Liver (tissue), 10 donors: ENCODE measurements at places on chromosomes 7 and 10. TPM values are rescaled to one million over a fixed set of nuclear protein-coding genes. Genes with fewer than 3 reads are reported as not detected.

DNA sequence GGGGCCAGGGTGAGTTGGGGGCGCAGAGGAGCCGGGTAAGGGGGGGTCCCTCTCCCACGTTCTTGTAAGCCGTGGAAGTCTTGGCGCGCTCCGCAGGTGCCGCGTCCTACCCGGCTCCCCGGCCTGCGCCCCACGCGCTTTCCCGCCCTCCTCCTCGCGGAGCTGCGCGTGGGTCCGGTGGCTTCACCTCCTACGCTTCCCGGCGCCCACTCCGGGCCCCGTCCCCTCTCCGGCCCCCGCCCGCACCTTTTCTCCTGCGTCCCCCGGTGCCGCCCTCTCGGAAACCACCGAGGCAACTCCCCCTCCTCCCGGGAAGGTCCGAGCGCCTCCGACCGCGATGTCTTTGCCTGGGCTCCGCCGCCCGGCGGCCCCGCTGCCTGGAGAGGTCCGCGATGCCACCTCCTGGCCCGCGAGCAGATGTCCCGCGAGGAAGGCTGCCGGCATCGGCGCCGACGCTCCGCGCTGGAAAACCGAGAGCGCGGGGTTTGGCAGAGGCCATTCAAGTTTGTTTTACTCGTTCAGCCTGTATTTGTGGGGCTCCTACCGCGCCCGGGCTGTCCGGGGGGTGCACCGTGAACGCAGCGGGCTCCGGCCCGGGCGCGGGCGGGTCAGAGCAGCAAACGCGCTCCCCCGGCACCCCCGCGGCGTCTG is 2.4 kb upstream of the NKX6-2 start:
- no peak for DNase-seq

DNA sequence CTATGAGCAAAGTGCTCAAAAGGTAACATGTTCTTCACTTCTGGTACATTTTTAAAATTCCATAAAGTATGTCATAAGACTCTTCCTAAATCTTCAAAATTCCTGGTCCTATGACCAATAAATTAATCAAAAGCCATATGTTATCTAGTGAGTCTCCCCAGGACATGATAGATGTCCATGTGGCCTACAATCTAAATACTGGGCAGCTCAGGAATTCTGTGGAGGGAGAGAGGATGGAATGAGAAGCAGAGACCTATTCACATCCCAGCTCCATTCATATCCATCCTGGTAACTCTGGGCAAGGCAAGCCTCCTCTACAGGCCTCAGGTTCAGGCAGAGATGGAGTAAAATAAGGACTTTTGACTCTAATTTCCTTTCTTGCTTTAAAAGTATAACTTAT is 224.8 kb downstream of the MTERF1 start:
- no peak for DNase-seq

DNA sequence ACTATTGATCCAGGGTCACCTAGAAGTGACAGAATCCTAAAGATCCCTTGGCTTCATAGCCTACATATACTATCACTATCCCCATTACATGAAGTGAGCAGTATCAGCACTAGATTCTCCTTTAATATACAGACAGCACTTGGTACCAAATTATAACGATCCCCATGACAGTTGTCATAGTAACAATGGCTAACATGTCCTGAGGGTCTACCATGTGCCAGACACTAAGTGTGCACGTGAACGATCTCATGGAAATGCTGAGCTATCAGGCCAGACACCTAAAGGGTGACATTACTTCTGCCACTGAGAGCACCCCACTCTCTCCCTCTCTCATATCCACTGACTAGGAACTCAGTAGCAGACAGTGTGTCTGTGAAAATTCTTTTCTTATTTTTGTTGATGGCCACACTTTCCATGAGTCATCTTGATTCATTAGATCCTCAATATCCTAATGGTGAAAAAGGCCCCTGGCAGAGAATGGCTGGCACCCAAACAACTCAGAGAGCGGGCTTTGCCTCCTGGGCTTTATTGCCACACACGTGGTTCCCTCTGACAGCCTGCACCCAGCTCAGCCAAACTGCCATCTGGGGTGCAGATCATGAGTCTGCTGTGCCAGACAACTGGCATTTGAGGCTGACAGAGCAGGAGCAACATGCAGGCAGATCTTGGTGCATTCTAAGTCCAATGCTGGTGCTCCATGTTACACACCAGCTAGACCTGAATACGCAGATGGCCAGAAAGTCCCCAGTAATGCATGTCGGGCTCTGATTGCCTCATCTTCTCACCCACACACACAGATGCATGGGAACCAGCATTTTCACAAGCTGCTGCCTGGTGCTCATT is 176.3 kb downstream of the DGKI start:
- DNase-seq: no peak

The CCDC3 gene
- total RNA-seq: 6.6 TPM

DNA sequence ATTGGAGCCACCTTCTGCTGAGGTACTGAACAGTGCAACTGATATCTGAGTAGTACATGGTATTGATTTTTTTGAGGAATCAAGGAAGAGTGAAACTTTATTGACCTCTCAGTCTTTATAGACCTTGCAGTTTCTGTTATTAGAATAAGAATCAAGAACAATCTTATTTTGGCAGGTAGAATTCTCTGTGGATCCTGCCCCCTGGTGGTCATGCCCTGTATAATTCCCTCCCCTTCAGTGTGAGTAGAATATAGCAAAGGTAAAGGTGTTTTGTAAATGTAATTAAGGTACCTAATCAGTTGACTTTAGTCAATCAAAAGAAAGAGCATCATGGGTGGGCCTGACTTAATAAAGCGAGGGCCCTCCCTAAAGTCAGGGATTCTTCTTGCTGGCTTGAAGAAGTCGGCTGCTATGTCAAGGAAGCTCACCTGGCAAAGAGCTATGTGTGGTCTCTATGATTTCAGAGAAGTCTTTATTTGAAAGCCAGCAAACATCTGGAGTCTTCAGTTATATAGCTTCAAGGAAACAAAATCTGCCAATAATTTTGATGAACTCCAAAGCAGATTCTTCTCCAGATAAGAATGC is 142.8 kb downstream of the LSM5 start:
- DNase-seq: no peak

DNA sequence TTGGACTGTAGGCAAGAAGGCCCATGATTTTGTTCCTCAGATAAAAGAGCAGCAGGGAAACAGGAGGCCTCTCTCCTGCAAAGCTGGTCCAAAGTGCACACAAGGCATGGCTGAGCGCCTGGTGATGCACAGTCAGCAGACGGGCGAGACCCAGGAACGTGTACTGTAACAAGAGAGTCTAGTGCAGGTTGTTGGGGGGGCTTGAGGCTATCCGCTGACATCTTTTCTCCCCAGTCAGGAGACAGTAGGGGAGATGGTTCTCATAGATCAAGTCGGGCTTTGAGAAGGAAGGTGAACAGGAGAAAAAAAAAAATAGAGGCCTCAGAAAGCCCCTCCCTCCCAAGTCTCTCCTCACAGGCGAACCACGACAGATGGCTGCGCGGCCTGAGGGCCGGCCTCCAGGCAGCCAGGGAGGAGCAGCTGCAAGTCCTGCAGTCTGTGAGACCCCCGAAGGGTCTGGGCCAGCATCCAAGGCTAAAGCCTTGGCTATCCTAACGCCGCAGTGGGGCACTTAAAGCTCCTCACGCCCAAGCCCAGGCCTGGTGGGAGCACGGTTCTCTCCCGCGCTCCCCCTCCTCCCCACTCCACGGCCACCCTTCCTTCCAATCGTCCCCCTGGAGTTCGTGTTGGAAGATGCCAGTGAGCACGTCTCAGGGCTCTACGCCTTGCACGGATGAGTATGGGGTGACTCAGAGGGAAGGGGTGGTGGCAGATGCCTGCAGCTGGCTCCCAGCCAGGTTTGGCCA is 68.3 kb downstream of the PRKAG2 start:
- DNase-seq: no peak
